ENCODE measurements at places on chromosomes 12 and 14.
A peak's percentile ranks its signal among the peaks of the same experiment; 100 is the strongest.

- DNase-seq = no peak
Measured at GRCh38 chr12:67942724-67943123, 46.5 kb upstream of the IFNG-AS1 start.

DNA sequence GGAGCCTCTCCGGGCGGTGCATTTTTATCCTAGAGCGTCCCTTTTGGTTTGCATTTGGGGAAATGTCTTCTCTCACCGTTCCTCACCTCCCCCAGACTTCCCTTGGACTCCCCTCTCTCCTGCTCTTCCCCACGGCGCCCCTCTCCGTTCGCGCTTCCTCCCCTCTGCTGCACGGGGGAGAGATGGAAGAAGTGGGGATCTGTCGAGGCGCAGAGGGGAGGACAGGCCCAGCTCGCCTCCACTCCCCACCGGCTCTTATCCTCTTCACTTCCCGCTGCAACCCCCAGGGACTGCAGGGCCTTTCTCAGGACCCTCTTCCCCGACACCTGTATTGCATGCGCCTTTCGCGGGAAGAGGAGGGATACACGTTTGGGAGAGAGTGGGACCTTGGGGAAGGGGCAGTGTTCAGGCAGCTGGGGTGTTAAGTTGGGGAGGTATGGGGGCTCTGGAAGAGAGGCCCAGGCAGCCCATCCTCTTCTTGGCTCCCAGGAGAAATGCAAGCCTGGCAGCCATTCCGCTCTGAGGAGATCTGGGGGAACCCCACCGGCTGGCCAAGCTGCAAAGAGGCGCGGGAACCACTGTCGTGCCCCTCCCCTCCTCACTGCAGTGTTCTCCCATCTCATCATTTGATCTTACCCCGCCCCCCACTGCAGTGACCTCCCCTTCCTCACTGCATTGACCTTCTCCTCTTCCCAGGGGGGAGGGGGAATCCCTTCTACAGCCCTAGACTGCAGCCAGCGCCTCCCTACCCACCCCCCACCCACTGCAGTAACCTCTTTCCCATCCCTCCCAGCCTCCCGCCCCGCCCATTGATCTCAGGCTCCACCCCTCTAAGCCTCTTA lies 788 bp downstream of the ENO2 start:
- no peak for DNase-seq

DNA sequence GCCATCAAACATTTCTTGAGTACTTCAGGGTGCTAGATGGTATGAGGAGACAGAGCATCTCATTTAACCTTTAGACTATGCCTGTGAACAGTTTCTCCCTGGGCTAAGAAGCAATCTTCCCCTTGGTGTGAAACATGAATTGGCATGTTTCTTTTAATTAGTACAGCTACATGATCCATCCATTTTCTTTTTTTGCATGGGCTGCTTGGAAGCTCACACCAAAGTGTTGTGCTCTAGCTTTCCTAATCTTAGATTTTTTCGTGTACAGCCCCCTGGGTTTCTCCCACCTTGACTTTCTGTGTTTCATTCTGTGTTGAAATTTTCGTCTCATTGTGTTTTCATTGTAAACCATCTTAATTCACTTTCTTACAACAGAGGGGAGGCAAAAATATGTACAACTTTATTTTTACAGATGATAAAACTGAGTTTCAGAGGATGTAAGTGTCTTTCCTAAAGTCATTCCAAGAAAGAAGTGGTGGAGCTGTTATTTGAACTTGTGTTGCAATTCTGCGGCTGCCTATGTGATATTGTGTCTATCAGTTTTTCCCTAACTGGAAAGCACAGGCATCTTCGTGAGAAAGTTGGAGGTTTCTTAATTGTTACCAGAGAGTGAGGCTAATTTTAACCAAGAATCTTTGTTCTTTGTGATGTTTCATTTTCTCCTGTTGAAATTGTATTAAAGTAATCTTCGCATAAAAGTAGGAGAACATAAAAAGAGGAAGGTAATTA lies 64.5 kb downstream of the DAAM1 start:
- no peak for DNase-seq

DNA sequence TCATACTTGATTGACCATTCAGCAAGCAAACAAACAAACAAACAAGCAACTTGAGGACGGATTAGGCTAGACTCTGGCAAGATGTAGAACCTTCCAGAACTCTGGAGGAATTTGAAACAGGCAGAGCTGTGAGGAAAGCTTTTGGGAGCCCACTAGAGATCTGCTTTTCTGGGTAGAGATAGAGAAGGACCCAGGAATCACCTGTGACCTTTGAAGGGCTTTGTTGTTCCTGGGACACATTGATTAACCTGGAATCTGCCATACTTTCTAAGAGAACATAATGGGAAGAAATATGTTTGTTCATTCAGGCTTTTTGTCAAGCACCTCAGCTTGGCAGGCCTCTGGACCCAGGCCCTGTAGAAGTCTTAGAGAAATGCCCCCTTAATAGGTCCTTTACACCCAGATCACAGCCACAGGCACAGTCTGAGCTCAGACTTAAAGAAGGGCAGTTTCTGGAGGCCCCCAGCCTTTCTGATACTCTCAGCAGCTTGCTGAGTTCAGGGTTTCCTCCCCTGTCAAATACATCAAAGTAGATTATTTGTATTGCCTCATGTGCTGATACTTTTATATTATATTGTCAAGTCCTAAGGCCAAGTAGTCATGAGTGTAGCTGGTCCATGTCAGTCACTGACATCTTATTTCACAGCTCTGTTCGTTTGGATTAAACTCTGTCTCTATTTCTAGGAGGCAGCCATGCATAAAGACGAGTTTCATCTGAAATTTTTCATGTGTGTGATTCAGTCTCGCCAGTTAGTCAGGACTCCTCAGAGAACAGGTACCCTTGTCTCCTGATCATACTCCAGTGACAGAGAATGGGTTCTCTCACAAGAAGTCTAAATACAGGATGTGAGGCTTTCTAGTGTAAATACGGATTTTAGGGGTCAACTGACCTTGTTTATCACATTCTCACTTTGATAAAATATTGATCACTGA lies 1.1 kb upstream of the SENP1 start:
- DNase-seq = peak; percentile 63

DNA sequence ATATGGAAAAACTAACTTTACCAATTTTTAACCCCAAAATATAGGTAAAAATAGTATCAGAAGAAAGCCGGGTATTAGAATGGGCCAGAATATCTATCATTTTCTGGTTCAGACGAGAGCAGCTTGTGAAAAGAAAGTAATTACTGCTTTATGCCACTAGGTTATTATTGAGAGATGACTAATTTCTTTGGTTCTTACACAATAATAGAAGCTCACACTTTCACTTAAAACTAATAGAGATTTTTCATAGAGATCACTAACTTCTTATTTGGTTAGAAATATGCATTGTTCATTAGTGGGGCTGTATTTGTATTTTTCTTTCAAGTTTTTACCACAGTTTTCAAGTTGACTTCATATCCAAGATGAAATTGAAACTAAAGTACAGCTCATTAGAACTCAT lies 1241.2 kb upstream of the FLRT2 start:
- DNase-seq = no peak

DNA sequence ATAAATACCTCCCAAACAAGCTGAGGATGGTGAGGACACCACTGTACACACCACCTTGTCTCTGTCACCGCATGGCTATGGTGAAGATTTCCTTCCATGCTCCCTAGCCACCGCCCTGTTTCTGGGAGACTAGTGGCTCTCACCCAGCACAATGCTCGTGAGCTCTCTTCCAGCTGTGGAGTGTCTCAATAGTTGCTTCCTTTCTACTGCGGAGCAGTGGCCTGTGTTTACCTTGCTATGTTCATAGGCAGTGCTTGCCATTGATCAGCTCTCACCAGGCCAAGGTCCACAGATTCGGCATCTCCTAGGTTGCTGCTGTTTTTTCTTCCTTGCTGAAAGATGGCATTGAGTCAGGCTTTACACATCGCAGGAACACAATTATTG lies 313.6 kb upstream of the RTL1 start:
- DNase-seq = no peak

GRCh38 chr14:36130186-36130585 lies 46.3 kb downstream of the PTCSC3 start:
- no peak for DNase-seq

- DNase-seq = no peak
Measured at GRCh38 chr12:22684140-22685118, 59.5 kb downstream of the ETNK1 start.

GRCh38 chr12:105469211-105469610 lies 138.7 kb downstream of the C12orf75 start:
- no peak for DNase-seq

DNA sequence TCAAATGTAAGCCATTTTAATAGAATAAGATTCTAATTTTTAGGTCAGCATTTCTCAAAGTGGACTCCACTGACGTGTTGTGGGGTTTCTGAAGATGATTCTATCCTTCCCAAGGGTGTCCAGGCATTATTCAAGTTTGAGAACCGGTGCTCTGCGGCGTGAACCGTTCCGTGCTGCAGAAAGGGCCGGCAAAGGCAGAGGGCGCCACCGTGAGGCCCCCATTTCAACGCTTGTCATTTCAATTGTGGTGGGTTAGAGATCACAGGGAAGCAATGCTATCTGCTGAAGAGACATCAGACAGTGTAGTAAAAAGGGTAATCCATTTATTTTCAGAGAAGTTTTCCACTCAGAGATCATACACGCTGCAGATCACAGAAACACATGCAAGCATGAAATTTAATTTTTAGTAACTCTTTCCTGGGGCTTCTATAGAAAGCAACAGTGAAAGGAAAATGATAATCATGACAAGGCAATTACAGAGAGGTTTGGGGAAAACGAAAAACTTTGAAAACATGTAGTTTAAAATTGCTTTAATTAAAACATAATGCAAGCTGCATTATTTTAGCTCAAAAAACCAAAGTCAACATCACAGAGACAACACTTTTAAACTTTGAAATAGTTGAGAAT lies 201.7 kb downstream of the EXOC5 start:
- DNase-seq = peak; percentile 71

- peak; percentile 65 for DNase-seq
Measured at GRCh38 chr12:7190268-7191055, 976 bp downstream of the PEX5 start.

DNA sequence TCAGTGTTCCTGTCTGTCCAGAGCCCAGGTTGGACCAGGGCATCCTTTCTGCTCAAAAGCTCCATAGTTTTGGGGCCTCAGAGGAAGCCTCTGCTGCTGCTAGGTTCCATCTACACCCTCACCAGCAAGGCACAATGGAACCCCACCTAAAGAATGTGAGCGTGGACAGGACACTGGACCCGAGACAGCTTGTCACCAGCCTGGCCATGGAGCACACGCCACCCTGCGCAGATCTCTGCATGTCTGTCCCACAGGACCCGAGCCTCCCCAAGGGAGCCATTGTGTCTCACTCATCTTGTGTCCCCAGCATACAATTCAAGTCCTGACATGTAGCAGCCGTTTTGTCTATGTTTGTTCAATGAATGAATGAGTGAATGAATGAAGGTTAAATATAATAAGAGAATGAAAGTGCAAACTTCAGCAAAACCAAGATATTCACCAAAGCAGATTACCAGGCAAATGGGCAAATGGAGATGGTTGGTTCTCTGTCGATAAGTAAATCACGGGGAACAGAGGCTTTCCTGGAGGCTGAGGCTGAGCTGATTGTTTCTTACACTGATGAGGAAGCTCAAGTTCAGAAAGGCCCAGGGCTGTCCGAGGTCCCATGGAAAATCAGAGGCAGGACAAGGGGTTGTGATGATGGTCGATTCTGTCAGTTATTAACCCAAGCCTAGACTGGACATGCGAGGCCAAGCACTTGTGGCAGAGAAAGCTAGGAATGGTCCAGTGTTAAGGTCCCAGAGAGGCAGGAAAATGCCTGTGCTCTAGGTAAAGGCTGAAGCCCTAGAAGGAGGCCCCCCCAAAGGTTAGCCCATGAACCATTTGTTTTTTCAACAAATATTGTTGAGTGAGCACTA lies 27.0 kb downstream of the SERPINA3 start:
- DNase-seq = no peak

DNA sequence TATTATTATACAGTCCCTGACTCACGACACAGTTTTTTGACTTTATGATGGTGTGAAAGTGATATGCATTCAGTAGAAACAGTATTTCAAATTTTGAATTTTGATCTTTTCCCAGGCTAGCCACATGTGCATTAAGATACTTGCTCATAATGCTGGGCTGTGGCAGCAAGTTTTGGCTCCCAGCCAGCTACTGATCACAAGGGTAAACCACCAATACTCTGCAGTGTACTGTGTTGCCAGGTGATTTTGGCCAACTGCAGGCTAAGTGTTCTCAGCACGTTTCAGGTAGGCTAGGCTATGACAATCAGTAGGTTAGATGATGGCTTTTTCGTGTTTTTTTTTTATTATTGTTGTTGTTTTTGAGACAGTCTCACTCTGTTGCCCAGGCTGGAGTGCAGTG lies 69.4 kb upstream of the ACTN1 start:
- DNase-seq = no peak

- DNase-seq = peak; percentile 86
Measured at GRCh38 chr14:73759183-73759713, 45.1 kb upstream of the PNMA1 start.
